ENCODE measurements at places on chromosomes 2 and 18.

DNA sequence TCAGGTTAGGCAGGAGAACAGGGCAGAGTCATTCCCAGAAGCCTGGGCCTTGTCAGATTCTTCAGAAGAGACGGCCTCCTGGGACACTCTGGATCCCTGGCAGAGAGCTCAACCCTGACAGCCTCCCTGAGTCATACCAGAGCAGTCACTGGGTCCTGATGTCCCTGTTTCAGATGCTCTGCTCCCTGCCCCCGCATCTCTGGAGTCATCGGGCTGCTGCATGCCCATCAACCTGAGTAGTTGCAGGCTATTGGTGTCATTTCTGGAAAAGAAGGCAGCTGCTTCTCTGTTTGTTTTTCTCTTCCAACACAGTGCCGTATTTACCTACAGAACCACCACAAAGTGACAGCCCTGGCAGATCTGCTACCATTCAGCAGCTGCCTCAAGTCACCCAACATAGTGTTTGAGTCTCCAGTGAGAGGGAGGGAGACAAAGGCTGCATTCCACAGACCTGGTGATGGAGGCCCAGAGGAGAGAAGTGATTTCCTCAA, 145.1 kb downstream of the B3GNT2 start:
- no peak for DNase-seq

GRCh38 chr2:234967201-234967869, 15.5 kb downstream of the SH3BP4 start:
- no peak for DNase-seq

GRCh38 chr2:61951881-61952280, 46.4 kb downstream of the COMMD1 start:
- DNase-seq: no peak

DNA sequence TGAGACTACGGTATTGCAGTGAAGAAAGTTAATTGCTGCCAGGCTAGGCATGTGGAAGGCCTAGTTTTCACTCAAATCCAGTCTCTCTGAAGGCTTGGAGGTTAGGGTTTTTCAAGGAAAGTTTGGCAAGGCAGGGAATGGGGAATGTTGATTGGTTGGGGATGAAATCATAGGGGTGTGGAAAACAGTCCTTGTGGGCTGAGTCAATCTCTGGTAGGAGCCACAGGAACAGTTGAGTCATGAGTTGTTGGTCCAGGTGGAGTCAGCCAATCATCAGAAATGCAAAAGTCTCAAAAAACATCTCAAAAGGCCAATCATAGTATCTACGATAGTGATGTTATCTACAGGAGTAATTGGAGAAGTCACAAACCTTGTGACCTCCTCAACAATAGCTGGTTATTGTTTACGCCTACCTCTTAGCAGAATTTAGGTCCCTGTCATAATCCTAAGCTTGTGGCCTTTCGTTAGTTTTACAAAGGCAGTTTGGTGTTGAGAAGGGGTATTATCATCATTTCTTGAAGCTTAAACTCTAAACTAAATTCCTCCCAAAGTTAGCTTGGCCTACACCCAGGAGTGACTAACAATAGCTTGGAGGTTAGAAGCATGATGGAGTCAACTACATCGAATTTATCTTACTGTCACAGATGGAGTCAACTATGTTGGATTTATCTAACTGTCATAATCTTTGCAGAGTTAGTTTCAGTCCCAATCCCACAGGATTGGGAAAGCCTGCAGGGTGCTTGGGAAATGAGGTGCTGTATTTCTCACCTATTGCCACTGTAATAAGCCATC, 33.7 kb upstream of the APCDD1 start:
- no peak for DNase-seq

DNA sequence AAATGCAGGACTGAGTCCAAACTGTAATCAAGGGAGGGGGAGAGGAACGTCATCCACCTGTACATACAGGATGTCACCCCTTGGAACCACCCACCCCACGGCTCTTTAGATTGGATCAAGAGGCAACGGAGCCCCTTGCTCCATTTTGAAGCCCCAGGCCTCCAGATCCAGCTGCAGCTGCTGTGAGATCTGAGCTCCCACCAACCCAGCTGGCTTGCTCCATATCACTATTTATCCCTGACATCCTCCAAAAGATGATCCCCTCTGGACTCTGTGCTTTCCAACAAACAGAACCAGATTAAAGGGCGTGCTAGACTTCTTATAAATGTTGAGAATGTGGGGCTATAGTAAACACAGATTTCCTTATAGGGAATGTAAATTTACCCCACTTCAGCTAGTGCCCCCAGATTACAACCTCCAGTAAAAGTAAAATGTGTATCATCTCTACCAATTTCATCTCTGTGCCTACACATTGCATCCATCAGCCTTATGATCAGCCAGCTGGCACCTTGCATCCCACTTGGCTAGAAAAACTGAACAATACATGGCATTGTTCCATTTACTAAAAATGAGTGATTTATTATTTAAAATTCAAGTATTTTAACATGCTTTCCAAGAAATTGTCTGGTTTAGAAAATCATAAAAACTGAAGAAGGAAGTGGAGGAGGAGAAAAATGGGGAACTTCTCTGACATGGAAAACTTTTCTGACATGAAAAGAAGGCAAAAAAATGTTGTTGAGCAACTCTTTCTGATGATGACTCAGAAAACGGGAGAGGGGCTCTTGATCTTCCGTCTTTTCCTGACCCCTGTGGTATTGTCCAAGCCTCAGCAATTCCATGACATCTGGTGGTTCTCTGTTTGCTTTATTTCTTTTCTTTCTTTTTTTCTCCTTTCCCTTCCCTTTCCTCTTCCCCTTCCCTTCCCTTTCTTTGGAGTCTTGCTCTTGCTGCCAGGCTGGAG, 262.6 kb upstream of the THUMPD2 start:
- no peak for DNase-seq

DNA sequence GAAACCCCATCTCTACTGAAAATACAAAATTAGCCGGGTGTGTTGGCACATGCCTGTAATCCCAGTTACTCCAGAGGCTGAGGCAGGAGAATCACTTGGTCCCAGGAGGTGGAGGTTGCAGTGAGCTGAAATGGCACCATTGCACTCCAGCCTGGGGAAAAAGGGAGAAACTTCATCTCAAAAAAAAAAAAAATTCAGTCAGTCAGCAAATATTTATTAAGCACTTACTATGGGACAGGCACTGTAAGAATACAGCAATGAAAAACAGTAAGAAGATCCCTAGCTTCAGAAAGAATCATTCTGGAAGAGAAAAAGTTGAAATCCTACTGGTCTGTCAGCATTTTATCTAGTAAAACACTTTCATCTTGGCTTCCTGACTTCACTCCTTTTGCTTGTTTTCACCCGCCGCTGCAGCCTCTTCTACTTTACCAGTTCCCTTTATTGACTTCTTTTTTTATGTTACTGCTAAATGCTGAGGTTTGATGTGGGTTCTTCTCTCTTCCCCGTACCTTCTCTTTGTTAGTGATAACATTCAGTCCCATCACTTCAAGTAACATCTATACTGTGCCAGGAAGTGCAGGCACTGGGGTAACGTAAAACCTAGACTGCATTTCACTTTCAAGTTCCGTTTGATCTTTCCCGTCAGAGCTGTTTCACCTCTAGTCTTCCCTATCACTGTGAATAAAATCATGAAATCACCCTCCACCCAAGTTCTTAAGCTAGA, 10.8 kb upstream of the TAF4B start:
- DNase-seq: peak; percentile 29

GRCh38 chr18:35786365-35787042, 186.0 kb upstream of the RMP24 start:
- DNase-seq: no peak

GRCh38 chr2:234195516-234195915, 145.0 kb downstream of the SPP2 start:
- DNase-seq: no peak

- DNase-seq: peak; percentile 47
These were observed 754.9 kb downstream of the RNF144A start for GRCh38 chr2:7672027-7672684.

DNA sequence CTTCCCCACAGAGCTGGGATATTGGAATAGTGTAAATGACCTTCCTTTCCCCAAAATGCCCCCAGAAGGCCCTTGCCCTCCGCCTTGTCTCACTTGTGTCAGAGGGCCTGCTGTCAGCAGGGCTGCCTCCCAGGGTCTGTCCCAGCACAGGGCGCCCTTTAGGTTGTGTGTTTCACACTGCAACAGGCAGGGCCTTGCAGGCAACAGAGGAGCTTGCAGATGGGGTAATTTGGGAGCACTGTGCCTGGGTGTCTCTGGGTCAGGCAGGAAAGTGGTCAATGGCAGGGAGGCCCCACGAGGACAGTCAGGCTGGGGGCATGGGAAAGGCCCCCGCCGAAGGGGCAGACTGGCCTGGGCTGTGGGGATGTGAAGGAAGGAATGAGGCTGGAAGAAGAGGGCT, 130.7 kb downstream of the ASB1 start:
- no peak for DNase-seq

GRCh38 chr18:42520138-42520537, 565.1 kb downstream of the PIK3C3 start:
- DNase-seq: no peak

GRCh38 chr2:227996366-227996765, 124.9 kb downstream of the DAW1 start:
- DNase-seq: no peak

- DNase-seq: no peak
These were observed 58.6 kb upstream of the TFPI start for GRCh38 chr2:187612857-187613256.

DNA sequence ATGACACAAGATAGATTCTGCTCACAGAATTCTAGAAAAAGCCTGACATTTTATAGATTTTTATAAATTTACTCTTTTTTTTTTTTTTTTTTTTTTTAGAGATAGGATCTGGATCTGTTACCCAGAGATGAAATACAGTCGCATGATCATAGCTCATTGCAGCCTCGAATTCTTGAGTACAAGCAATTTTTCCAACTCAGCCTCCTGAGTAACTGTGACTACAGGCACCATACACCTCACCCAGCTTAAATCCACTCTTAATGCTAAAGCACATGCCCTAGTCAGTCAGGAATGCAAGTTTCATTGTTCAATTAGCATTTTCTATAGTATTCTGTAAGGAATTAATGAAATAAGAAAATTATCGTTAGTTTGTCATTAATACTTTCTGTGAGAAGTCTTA, 32.1 kb upstream of the WDR75 start:
- no peak for DNase-seq

GRCh38 chr2:146123256-146123655, 1603.3 kb upstream of the ZEB2 start:
- DNase-seq: no peak

DNA sequence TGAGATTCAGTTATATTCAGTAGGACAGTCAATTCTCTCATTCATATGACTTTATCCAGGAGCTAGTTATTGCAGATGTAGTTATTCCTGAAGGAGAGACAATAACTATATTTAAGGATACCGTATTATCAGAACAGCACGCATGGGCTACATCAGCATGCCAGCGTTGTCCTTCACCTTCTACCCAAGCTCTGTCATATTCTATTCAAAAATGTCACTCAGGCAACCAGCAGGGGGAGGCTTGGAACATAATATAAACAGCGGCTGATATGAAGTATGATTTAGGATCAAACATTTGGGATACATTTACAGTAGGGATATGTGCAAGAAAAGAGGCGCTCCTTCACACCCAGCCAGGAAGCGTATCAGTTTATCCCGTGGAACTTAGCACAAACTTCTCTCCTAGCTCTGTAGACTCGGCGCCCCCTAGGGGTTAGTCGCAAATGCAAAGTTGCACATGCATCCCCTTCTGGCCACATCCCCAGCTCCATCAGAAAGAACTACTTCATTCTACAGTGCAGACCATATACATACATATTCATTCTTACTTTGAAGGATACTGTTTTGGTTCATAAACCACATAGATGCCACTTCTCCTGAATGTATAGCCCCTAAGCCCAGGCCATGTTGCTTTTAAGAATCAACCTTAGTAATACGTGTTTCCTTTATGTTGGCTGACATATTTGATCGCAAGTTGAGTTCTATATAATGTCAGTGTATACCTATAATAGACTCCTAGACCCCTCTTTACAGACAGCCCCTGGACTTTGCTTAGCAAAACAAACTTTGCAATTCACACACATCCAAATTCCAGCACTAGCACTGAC, 759.4 kb downstream of the ADCYAP1 start:
- DNase-seq: peak; percentile 4

DNA sequence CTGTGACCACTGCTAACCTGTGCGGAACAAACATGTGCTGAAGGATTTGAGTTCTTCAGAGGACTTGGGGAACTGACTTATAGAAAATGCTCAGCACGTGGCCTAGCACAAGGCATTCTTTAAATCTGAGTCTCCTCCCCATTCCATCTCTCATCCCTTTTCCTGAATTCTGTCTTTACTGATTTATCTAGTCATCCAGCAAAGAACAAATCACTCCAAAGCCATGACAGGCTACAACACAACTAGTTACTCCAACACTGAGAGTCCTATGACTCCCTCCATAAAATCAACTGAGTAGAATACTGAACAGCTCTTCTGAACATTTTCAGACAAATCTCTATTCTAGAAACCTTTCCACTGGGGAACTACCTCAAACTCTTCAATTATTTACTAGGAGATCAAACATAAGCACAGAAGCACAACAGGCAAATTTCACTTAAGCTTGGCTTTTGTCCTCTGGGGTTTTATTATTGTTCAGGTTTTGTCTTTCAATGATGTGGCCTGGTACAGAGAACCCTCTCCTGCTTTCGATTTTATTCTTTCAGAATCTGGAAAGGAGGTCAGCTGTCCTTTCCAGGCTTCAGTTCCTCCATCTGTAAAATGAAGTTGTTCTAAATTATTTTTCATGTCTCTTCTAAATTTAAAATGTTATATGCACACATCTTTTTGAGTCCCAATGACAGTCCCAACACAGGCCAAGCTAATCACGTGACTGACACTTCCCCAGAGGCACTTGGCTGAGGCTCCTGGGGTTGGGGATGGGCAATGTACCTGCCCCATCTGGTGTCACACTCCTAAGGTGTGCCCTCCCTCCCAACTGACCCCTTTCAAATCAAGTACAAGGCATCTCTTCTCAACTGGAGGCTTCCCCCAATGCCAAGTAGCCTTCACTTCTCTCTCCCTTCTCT, 31.8 kb downstream of the RNU4ATAC start:
- no peak for DNase-seq

- DNase-seq: no peak
These were observed 144.6 kb upstream of the ASB18 start for GRCh38 chr2:236408786-236409185.

DNA sequence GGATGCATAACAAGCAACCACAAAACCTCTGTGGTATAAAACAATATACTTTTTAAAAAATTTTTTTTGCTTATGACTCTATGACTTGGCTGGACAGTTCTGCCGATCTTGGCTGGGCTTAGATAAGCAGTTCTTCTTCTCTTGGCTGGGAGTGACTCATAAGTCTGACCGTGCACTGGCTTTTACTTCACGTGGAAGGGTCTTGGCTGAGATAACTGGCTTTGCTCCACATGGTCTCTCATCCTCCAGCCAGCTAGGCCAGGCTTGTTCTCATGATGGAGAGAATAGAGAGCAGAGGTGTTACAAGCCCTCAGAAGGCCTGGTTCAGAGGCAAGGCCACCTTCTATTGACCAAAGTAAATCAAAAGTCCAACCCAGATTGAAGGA, 178.9 kb upstream of the SERPINE2 start:
- DNase-seq: no peak
